Ovary (tissue), 10 donors: ENCODE measurements at places on chromosomes 7 and 10. TPM values are rescaled to one million over a fixed set of nuclear protein-coding genes. Genes with fewer than 3 reads are reported as not detected.

Gene HMX2
- not detected for polyA plus RNA-seq

Gene MBL2
- polyA plus RNA-seq, result not detected

Gene GNA12
- polyA plus RNA-seq, result 40.9 TPM

Gene MACC1
- 0.05 TPM for polyA plus RNA-seq

Gene NAT16
- not detected for polyA plus RNA-seq

Gene CCNY
- polyA plus RNA-seq, result 87.0 TPM

Gene SDK1
- polyA plus RNA-seq, result 1.2 TPM

Gene UCMA
- polyA plus RNA-seq, result 0.11 TPM
